ENCODE measurements at places on chromosomes 11 and 22.

GRCh38 chr22:44460691-44461375 is 37.2 kb downstream of the RTL6 start:
- DNase-seq: no peak

DNA sequence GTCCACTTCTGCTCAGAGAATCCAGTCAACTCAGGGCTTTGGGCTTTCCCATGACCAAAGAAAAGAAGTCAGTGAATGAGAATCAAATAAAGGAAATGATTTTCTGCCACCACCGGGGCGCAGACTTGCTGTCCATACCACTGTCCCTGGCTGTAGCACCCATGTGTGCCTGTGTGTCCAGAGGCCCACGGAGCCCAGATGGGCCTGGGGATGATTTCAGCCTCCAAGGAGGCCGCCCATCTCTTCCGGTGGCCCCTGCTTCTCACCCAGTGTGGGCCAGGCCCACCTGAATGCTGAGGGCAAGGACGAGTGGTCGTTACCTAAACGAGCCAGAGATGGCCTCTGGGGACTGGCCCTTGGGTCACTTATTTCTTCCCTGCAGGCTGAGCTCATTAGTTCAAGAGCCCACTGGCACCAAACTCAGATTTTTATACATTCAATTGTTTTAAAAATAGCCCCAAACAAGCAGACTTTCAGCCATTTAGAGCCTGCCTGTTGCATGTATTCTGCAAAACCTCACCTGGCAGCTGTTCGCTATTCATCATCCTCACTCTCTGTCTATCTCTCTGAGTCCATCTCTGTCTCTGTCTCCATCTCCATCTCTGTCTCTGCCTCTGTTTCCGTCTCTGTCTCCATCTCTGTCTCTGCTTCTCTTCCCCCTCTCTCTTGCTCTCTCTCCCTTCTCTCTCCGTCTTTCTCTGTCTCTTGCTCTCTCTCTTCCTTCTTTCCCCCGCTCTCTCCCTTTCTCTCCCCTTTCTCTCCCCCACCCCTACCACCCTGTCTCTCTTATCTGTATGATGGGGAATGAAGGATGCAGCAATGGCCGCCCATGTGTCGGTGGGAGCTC is 24.2 kb downstream of the KRTAP5-5 start:
- no peak for DNase-seq

GRCh38 chr11:8340296-8340695 is 76.6 kb upstream of the LMO1 start:
- DNase-seq: no peak

GRCh38 chr11:113675003-113675561 is 31.0 kb downstream of the TMPRSS5 start:
- peak; percentile 12 for DNase-seq

- peak; percentile 86 for DNase-seq
These were observed 81.2 kb downstream of the GRAMD1B start for GRCh38 chr11:123511037-123511870.

GRCh38 chr22:17266251-17266971 is 47.2 kb upstream of the ADA2 start:
- DNase-seq: peak; percentile 22

- no peak for DNase-seq
These were observed 1.4 kb downstream of the LRRC74B start for GRCh38 chr22:21047035-21047661.

- peak; percentile 37 for DNase-seq
These were observed 5.3 kb upstream of the JAML start for GRCh38 chr11:118230088-118230487.

GRCh38 chr11:85682330-85683305 is 3.4 kb downstream of the CCDC89 start:
- DNase-seq: peak; percentile 81

DNA sequence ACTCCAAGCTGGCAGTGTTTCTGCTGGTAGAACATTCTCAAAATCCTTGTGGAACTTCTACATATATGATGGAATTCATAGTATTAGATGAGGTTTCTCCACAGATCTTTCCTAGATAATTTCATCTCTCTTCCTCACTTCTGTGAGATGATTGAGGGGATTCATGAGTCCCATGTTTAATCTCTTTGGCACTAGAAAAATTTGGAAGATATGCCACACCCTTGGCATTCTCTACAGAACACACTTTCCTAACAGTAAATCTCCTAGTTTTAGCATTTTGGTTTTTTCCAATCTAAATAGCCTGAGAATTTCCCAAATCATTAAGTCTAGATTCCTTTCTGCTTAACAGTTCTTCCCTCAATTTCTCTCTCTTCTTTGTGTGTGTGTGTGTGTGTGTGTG is 35.3 kb downstream of the MED15 start:
- no peak for DNase-seq

GRCh38 chr11:30984827-30985226 is 384.7 kb downstream of the DCDC1 start:
- no peak for DNase-seq

- DNase-seq: no peak
These were observed 10.2 kb downstream of the DGKZ start for GRCh38 chr11:46357483-46357936.

- DNase-seq: no peak
These were observed 47.3 kb downstream of the ARL14EP start for GRCh38 chr11:30370164-30370563.

GRCh38 chr11:124724979-124725718 is 14.6 kb upstream of the NRGN start:
- DNase-seq: no peak

GRCh38 chr22:38021206-38021605 is 36.0 kb upstream of the PICK1 start:
- DNase-seq: no peak

- no peak for DNase-seq
These were observed 87.7 kb upstream of the HORMAD2 start for GRCh38 chr22:29992341-29993275.
